ENCODE measurements at places on chromosomes 2 and 18. TPM values are rescaled to one million over a fixed set of nuclear protein-coding genes. Genes with fewer than 3 reads are reported as not detected.

DNA sequence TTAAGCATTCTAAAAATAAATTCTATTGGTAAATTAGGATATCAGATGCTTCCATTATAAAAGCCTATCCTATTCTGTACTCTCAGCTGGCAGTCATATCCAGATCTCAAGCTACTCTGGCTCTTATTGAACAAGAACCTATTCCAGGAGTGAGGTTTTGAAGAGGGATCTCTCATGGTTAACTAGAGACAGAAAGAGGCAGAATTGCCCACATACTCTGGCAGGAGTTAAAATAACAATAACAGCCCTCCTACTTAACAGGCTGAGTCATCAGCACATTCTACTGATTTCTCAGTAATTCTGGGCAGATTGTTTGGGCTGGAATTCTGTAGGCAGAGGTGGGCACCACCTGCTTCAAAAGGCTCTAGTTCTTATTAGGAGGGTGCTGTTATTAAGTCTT is 142.0 kb upstream of the UNC80 start:
- DNase-seq = no peak

Gene ATP8B1
- total RNA-seq = 8.1 TPM

Gene AQP12A
- not detected for total RNA-seq

Gene CCBE1
- total RNA-seq = 38.9 TPM

GRCh38 chr2:140286377-140286776 is 1506.2 kb upstream of the NXPH2 start:
- DNase-seq = no peak

GRCh38 chr18:49651033-49651432 is 89.2 kb downstream of the LIPG start:
- DNase-seq = no peak

DNA sequence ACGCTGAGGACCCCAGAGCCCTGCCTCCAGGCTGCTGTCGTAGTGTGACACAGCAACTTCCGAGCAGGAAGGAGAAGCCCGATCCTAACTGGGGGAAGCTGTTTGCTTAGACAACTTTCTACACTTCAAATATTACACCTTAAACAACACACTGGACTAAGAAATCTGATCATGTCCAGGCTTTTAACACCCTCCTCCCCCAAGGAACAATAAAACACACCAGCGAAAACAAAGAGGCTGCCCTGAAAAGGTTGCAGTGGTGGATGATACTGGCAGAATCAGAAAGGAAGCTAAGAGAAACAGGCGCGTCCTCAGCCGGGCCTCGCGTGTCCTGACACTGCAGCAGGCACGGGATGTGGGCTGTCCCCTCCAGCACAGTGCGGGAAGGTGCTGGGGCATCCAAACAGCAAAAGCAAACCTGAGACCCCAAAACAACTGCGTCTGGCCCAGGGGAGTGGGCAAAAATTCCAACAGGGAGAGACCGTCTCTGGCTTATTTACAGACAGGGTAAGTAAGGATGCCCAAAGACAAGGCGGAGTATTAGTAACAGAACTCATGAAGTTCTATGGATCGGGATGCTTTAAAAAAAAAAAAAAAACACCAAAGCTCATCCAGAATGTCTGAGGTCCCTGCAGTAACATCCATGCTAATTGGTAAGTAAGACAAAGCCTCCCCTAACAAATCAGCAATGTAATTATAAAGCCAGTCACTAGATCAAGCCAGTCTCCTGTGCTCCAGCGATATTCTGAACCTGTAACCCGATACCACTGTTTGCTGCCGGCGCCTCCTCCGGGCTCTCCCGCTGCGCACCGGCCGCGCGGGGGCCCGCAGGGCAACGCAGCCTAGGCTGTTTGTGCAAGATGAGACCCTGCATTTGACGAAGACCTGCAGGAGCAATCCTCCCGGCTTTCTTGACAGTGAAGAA is 9.0 kb downstream of the SERTAD2 start:
- DNase-seq = peak; percentile 92

Gene MEMO1
- 19.7 TPM for total RNA-seq

Gene ABCG8
- total RNA-seq = not detected

All from sigmoid colon (tissue), 7 donors.